Mammary epithelial cell (primary cell): ENCODE measurements at places on chromosomes 7 and 10. TPM values are rescaled to one million over a fixed set of nuclear protein-coding genes. Genes with fewer than 3 reads are reported as not detected.

KCP gene
- 0.19 TPM in 1 of 2 replicates, not detected in the other for total RNA-seq

TMEM184A gene
- 9.2 TPM for total RNA-seq

DNA sequence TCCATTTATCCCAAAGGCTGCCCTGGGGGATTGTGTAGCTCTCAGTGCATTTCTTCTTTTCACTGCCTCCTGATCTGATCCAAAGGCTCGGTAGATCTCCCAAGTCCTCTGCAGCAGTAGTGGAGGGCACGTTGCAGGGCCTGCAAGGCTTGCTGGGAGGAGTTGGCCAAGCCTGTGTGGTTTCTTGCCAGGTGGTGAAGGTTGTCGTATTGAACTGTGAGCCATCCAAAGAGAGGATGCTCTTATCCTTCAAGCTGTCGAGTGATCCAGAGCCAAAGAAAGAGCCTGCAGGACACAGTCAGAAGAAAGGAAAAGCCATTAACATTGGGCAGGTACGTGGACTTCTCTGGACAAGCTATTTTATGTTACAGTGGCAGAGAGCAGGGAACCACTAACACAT is 21.2 kb downstream of the PDCD11 start:
- DNase-seq: no peak

DNA sequence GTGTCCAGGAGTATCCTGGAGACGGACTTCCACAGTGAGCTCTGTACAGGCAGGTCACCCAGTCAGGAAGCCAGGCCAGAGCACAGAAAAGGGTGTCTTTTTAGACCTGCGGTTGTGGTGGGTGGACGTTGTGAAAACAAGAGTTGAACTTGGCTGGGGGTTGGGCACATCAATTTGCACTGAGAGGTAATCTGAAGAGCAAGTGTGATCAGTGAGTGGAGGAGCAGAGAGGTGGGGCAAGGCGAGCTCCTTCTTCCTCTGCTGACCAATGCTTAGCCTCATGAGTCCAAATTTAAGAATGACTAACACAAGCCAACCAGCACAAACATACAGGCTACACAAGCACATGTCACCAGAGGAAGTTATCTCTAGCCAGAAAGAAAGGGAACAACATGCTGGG is 310.8 kb downstream of the TCERG1L start:
- DNase-seq: no peak
